Left ventricle myocardium inferior (tissue), 1 donor: ENCODE measurements at places on chromosomes 5 and 9.

- DNase-seq = no peak
These were observed 374.2 kb downstream of the PDE4D start for GRCh38 chr5:59519338-59519737.

GRCh38 chr5:111952555-111952954 lies 195.6 kb upstream of the NREP start:
- DNase-seq = no peak

DNA sequence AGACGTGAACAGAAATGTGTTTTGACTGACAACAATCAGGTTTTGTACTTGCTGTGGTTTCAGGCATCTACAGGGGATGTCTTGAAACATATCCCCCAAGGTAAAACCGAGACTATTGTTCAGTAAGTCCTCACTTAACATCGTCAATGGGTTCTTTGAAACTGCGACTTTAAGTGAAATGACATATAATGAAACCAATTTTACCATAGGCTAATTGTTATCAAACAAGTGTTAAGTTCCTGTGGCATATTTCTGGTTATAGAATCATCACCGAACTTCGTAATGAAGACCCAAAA lies 16.4 kb upstream of the OMD start:
- no peak for DNase-seq

DNA sequence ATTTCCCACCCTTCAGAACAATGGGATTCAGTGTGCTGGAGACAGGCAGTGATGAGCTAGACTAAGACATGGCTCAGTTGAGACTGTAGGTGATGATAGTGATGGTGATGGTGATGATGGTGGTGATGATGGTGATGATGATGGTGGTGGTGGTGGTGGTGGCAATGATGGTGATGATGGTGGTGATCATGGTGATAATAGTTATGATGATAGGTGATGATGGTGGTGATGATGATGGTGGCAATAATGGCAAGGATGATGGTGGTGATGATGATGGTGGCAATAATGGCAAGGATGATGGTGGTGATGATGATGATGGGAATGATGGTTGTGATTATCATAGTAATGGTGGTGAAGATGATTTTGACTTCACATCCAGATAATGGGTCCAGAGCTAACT lies 176.7 kb downstream of the NXNL2 start:
- no peak for DNase-seq

DNA sequence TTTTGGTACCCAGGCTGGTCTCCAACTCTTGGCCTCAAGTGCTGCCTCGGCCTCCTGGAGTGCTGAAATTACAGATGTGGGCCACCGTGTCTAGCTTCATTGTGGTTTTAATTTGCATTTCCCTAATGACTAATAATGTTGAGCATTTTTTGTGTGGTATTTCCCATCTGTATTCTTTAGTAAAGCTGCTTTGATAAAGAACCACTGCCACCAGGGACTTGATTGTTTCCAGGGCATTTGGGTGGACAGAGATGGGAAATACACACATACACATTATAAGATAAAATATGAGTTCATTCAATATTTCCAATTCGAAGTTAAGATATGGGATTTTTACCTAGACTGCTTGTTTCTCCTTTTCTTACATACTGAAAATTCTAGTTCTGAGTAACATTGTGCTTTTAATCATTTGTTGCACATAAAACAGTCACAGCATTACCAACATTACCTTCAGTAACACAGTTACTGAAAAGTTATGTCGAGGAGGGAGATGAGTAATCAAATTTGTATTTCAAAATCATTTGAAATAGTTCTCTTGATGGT lies 28.9 kb downstream of the HABP4 start:
- no peak for DNase-seq

DNA sequence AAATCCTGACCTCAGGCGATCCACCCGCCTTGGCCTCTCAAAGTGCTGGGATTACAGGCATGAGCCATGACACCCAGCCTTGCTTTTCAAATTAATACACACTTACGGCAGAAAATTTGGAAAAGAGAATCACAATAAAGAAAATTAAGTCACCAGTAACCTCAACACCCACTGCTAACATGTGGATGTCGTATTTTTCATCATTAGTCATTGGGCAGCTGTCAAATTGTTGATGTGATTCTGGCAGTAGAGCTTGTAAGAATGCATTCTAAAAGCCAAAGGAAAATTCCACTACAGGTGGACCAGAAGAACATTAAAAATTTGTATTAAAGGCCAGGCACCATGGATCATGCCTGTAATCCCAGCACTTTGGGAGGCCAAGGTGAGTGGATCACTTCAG lies 237.3 kb upstream of the TUT7 start:
- DNase-seq = no peak

DNA sequence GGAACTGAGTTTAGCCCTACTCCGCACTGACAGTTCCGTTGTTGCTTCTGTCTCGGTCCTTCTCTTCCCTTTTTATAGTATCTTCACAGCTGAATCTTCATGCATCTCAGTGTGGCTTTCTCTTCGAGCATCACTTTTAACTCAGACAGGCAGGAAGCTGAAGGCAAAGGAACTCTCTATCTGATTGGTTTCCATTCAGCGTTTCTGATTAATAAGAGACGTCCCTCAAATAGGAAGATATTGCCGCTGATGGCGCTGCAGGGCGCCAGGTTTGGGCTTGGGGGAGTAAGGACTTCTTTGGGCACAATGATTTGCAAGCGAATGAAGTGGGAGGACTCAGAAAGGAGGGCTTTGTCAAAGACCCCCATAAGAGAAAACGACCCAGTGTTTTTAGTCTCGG lies at the start of gene CDH9:
CDH9 (minus strand) TSS at position 111 of the 400 bp plus-strand sequence. CDS start 50,253 bp downstream, outside the sequence.
- no peak for DNase-seq

- DNase-seq = peak; percentile 53
These were observed 2.1 kb upstream of the GLIS3 start for GRCh38 chr9:4301971-4302427.

DNA sequence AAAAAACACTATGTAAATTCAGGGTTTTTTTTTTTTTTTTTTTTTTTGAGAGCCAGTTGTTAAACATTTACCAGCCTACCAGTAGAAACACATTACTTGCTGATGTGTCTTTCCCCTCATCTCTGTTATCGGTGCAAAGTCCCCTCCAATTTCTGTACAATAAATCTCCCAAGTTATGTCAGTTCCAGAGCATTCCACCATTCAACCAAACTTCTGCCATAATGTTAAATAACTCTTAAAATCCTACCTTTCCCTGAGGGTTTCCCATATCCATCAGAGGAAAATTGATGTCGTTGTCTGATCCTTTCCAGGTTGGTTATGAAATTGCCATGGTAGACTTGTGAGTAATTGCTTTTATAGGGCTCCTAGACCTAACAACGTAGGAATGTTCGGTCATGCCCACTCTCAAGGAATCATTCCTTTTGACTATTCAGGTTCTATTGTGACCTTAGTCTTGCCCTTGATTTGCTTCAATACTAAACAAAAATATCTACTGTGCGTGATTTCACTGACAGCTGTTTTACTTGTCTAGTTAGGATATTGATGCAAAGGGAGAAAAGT lies 5.6 kb upstream of the PPP2R2B start:
- no peak for DNase-seq

DNA sequence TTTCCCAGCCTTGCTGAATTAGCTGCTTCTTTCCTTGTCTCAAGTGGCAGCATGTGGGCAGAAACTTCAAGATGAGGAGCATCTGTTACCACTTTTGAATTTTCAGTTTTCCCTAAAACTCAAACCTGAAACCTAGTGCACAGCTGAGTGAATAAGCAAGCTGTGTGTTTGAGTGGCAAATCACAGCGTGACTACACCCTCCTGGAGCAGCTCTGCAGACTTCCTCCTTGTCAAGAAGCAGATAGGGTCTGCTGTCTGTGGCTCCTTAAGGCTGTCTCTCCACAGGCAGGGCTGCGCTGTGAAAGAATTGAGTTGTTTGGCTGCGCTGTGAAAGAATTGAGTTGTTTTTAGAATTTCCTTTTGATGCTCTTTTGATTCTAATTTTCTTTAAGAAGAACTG lies 179.7 kb upstream of the HAPLN1 start:
- no peak for DNase-seq

GRCh38 chr5:30607301-30607894 lies 586.1 kb upstream of the CDH6 start:
- no peak for DNase-seq

DNA sequence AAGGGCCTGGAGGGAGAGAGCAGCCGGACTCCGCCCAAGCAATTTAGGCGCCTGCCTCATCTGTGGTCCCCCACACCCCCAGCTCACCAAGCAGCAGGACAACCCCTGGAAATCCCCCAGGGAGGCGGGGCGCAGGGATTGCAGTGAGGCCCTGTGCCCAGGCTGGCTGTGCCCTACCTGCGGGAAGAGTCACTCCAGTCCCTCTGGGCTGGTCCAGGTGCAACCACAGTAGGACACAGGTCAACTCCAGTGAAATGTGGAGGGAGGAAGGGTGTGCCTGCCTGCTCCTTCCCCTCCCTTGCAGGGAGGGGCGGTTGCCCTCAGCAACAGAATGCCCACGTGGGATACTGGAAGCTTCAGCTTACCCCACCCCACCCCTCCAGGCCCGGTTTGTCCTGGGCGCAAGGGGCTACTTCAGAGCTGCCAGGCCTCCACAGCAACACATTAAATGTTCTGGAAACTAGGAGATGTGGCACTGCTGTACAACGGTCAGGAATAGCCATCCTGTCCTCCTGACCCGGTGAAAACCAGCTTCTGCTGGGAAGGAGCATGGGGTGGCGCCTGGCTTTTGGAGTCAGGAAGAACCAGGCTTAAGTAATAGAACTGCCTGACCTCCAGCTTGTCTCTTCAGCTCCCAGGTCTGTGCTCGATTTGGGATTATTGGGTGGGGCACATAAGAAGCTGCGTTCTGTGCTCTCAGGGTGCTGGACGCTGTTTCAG lies 22.5 kb downstream of the ABO start:
- no peak for DNase-seq

- no peak for DNase-seq
These were observed 22.1 kb downstream of the LCP2 start for GRCh38 chr5:170275376-170275994.

DNA sequence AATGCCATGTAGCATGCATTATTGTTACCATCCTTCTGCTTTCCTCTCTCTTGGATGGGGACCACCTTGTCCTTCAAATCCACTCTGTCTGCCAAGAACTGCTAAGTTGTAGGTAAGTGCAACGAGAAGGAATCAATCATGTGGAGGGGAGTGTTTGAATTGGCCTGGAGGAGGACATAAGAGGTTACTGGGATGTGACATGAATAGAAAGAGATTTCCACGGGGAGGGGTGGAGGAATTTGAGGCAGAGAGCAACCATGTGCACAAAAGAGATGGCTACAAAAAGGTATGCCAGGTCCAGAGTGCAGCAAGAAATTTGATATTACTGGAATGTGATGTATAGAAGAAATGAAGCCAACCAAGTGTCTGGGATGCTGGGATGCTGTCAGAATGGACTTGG lies 648.9 kb upstream of the KLF4 start:
- no peak for DNase-seq

DNA sequence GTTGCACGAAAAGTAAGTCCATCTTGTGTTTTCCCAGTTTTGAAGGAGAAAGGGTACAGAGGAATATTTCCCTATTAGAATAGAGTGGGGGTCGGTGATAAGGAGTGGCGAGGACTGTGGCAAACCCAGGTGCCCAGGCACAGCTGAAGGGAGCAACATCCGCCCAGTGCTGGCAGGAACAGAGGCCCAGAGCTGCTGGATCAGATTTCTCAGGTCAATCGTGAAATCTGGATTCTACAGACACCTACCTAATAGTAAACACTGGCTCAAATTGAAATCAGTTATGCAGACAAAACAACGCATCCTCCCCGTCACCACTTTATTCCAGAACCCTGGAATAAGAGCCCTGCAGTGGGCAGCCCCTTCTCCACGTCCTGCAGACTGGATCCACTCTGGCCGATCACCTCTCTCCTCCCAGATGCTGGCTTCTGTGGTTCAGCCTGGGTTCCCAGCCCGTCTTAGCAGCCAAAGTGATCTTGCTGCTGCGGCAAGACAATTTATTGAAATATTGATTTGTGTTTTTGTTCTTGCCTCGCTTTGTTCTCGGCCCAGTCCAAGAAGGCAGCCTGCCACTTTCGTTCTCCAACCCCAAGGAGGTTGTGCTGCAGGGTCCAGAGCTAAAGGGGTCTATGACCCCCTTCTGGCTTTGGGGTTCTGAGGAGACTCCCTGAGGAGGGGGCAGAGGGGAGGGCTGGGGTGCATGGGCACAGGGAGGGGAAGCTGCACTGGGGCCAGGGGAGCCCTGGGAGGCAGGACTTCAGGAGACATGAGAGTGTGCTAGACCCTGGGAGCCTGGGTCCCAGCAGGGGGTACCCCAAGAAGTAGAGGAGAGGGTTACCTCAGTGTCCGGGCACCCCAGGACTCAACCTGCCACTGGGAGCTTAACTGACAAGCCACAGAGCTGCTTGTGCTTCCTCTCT lies 103.3 kb downstream of the ZNF354C start:
- no peak for DNase-seq

DNA sequence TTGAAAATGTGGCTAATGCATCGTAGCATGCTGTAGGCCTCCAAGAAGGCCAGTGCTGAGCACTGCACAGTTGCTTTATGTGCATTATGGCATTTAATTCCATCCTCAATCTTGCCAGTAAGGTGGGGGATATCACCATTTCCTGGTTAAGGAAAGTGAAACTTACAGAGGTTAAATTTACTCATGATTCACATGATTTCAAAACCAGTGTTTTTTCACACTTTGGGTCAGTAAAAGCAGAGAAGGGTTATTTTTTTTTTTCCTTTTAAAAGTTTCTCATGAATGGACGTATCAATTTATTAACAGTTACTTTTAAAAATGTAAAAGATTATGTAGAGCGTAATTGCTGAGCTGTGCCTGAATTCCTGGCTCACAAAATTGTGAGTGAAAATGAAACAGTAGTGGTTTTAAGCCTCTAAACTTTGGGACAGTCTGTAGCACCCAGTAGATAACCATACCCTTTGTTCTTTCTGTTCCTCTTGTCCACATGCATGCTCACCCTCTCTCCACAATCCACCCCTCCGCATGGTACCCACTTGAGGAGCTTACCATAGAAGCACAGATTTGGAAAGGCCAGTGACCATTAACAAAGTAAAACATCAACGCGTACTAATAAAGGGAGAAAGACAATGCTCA lies 21.2 kb downstream of the MAST4 start:
- DNase-seq = no peak

DNA sequence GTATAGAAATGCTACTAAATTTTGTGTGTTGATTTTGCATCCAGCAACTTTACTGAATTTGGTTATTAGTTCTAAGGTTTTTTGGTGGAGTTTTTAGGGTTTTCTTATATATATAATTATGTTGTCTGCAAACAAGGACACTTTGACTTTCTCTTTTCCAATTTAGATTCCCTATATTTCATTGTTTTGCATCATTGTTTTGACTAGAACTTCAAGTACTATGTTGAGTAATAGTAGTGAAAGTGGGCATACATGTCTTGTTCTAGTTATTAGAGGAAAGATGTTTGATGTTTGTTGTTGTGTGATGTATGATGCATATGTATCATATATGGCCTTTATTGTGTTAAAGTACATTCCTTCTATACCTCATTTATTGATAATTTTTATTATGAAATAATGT lies 362.3 kb upstream of the PRR16 start:
- DNase-seq = no peak

- no peak for DNase-seq
These were observed 1568.9 kb upstream of the ACO1 start for GRCh38 chr9:30815585-30815984.

GRCh38 chr5:132406144-132406783 lies 36.8 kb downstream of the SLC22A5 start:
- DNase-seq = no peak
